ENCODE measurements at places on chromosomes 11 and 22.

- no peak for DNase-seq
Measured at GRCh38 chr11:3074912-3075589, 17.8 kb upstream of the CARS1 start.

DNA sequence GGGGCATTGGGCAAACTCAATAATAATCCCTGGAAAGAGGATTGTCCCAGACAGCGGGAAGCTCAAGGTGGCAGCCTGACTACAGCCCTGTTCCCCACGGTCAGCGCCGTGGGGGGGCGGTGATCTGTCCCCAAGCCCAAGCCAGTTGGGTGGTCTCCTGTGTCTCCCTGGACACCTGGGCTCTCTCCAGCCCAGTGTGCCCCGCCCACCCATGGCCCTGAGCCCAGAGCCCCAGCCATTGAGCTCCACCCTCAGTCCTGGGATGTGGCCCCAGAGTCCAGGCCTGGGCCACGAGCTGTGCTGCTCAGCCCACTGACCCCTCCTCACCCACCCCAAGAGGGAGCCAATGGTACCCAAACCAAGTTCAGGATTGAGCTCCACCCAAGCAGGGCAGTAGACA, 27.9 kb upstream of the PDE2A start:
- no peak for DNase-seq

DNA sequence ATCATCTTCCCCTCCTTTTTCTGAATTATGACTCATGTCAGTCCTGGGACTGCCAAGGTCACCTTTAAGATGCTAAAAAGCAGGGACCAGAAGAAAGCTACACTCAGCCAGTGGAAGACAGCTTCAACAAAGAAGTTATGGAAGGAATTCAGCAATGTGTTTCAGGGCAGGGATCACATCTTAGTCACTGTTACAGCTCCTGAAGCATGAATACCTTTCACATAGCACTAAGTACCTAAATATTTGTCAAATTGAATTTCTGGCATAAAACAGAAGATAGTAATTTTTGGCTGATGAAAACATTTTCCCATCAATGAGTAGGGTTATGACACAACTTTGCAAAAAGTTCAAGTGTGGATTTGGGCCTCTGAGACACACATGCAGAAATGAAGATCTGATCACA, 5.2 kb downstream of the DDB1 start:
- DNase-seq: no peak

DNA sequence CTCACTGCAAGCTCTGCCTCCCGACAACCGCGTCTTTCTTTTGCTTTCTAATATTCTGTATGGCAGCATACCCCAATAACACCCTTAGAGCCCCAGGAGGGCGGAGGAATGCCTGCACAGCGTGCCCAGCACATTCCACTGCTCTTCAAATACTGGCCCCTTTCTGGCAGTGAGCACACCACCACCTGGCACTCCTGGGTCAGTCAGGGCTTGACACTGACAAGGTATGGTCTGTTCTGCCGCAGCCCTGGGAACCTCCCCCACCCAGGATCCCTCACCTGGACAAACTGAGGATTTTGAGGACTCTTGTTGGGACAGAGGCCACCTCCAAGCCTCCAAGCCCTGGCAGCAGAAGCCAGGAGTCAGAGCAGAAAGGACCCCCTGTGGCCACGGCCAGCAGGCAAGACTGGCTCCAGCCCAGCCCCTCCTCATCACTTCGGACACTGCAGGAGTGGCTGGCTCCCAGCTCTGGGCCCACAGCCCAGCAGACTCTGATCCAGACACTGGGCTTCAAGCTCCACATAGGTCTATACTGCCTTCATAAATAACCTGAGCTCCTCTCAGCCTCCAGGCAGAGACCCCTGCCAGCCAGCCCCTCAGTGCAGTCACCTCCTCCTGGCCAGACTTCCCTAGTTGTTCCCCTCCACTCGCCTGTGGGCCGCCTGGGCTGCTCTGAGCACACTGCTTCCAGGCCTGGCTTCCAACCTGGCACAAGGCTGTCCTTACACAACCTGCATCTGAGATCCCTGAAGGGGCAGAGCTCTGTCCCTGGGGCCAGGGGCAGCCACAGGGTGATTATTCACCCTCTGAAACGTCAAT, 14.5 kb downstream of the CARS1 start:
- DNase-seq: no peak

DNA sequence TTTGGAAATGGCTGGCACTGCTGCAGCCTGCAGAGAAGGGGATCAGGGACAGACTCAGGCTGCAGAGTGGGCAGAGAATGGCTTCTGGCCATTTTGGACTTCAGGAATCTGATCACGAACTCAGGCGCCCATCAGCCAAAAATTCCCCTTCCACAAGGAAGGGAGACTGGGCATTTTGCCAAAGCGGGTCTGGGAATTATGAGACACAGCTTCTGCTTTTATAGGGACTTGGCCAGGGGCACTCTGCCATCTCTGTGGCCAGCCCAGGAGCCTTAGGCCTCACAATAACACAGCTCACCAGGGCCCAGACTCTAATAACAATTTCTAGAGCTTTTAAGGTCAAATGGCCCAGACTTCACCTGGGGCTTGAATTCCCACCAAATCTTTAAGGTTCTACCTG, 74.7 kb downstream of the CHST1 start:
- DNase-seq: no peak

DNA sequence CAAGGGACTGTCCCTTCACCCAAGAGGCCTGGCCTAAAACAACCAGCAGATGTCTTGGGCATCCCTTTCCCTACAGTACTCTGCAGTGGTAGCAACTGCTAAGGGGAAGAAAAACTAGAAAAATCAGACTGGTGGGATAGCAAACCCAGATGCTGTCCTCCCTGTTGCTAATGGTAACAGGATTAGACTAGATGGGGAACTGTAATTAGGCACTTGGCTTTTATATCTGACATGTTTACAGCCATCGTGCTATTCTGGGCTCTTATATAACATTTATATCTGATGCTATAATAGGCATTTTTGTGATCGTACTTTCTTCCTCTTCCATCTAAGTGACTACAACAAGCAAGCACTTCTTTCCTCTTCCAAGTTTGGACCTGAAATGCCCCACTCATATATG, 316.7 kb downstream of the DLG2 start:
- DNase-seq: no peak

- no peak for DNase-seq
Measured at GRCh38 chr11:62889126-62889483, 8.4 kb downstream of the SLC3A2 start.

GRCh38 chr11:7555052-7555699, 41.4 kb downstream of the PPFIBP2 start:
- no peak for DNase-seq

Data from HCT116 (cell line).